ENCODE measurements at places on chromosomes 5 and 9.

DNA sequence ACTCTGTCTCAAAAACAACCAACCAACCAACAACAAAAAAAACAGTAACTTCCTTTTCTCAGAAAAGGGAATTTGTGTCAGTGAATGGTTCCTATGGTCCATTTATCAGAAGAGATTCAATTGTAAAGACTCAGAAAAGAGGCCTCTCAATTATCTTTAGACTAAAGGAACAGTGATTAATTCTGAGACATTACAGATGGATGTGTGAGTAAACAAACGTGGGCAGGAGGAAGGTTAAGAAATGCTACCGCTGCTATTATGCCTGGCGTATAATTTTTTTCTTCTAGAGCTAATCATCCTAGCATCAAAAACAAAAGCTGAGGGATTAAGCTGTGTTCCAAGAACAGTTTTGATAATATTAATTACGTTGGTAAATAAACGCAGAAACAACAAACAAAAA is 52.9 kb upstream of the JMY start:
- DNase-seq = no peak

- no peak for DNase-seq
Observed at GRCh38 chr5:53965459-53965858, 344.9 kb downstream of the ARL15 start.

- DNase-seq = no peak
Observed at GRCh38 chr5:3026099-3026498, 274.6 kb upstream of the IRX2 start.

DNA sequence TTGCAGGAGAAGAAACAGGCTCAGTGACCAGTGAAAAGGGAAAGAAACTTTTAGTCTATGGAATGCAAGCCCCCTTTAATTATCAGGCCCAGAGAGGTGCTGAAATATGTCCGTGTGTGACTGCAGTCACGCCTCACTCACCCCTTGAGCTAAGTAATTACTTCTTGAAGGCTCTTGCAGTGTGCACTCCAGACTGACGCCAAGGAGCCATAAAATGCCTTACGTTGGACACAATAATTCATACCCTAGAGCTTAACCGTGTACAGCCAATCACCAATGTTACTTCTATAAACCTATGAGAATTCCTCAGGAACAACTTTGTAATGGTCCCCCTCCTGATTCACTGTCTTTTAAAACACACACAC is 242.2 kb downstream of the SYK start:
- no peak for DNase-seq

DNA sequence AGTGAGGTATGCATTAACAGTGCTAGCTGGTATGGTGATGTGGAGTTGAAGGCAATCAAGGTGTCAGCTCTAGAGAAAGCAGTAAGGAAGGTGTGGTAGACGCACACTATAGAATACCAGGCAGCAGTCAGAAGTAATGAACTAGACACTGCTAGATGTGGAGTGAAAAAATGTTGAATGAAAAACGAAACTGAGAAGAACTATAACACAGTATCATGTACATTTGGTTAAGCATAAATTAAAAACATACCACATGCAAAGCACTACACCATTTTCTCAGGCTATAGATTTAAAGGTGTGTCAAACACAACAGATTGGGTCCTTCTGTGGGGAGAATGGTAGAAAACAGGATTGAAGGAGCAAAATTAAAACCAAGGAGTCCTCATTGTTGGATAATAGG is 15.4 kb downstream of the ZNF622 start:
- no peak for DNase-seq

DNA sequence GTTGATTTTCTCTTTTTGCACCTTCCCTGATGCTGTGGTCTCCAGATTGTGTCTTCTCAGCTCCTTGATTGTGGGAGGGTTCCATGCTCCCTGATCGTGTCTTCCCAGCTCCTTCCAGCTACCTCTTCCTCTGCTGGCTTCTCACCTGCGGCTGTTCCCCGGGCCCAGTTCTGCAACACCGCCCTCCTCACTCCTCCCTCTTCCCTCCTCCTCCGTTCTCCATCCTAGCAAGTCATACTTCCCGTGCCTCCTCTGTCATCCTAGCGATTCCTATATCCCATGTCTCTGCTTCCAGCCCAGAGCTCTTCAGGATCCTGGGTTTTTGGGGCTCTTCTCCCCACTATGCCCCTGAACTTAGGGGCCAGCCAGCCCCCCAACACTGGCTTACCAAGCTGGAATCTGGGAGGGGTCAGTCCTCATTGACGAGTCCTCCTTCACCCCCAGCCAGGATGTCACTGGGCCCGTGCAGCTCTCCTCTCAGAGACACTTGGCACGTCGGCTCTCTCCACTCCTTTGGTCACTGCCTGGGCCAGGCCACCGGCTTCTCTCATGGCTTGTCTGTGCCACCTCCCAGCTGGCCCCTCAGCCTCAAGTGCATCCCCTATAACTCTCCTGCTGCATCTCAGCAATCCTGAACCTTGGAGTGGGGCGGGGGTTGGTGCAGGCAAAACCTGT is 255.4 kb upstream of the MVB12B start:
- no peak for DNase-seq

- peak; percentile 8 for DNase-seq
Observed at GRCh38 chr9:112112941-112113681, 62.0 kb downstream of the SUSD1 start.

GRCh38 chr9:103707181-103707580 is 386.9 kb upstream of the SMC2 start:
- no peak for DNase-seq

- no peak for DNase-seq
Observed at GRCh38 chr9:126857261-126857960, 3.0 kb upstream of the ZBTB34 start.

GRCh38 chr5:158179271-158179670 is 320.3 kb upstream of the CLINT1 start:
- DNase-seq = no peak

GRCh38 chr9:91911657-91912056 is 38.4 kb downstream of the ROR2 start:
- DNase-seq = no peak

- no peak for DNase-seq
Observed at GRCh38 chr5:159241946-159242552, 21.0 kb upstream of the UBLCP1 start.

- peak; percentile 10 for DNase-seq
Observed at GRCh38 chr5:142357469-142358090, 32.8 kb upstream of the SPRY4 start.

- DNase-seq = no peak
Observed at GRCh38 chr5:109028608-109029299, 281.1 kb downstream of the FER start.

- DNase-seq = peak; percentile 69
Observed at GRCh38 chr5:150129813-150130492, 25.7 kb downstream of the PDGFRB start.

- DNase-seq = peak; percentile 62
Observed at GRCh38 chr9:68802525-68803015, 97.5 kb downstream of the PIP5K1B start.

DNA sequence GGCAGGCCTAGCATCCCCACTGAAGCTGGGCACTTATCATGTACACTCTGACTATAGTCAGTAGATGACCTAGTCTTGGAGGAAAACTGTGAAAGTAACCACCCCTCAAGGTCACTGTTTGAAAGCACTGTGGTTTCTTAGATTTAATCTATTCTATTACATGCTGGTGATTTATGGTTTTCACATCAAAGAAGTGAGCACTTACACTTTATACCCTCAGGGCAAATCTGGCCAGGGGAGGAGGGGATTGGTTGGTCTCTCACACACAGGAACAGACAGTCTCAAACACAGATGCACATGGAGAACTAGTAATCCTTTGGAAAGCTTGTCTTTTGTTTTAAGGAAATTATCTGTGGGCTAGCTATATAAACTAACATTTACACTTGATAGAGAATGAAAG is 17.9 kb upstream of the SPIN1 start:
- DNase-seq = no peak

DNA sequence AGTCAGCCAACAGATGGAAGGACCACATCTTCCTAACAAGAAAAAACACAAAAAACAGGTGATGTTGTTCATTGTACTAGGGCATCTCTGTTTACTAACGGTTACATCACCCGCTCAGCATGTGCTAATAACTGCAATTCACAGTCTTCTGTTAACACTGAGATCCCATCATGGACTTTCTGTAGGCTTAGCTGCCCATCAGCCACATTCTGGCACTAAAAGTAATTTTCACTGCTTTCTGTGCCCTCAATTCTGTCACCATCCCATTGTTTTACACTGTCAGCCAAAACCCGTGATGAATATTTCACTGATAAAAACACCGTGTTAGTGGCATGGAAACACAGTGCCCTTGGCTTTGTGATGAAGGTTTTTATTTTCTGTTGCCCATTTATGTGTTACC is 64.6 kb downstream of the CAST start:
- DNase-seq = no peak

DNA sequence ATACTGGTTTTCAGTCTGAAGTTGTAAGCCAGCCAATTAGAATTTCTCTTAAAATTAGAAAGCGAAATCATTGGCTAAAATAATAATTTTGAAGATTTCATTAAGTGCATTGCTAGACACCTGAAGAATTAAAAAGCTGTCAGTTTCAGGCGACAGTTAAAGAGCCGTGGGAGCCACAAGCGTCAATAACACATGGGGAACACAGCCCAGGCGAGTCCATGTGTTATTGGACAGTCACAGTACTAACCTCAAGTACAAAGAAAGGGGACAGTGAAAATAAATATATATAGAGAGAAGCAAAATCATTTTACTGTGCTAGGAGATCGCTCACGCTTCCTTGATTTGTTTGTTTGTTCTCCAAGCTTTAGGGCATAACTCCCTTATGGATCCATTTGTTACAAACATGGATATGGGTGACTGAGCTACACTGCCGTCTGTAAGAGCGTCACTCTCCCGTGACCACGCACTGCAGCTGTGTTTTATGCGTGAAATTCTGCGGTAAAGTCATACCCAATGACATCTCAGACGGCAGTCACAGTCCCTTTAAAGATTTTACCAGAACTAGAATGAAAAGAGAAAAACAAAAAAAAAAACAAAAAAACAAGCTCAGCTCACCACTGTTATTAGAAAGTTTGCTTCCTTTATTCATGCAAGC is 83.2 kb downstream of the USP20 start:
- no peak for DNase-seq

- DNase-seq = peak; percentile 64
Observed at GRCh38 chr5:42993516-42994245, 46.4 kb downstream of the ANXA2R start.

GRCh38 chr9:81776834-81777233 is 87.5 kb upstream of the TLE1 start:
- no peak for DNase-seq

- DNase-seq = peak; percentile 12
Observed at GRCh38 chr5:32942225-32942989, 231.3 kb downstream of the NPR3 start.

- DNase-seq = no peak
Observed at GRCh38 chr5:141781910-141782309, 96.3 kb downstream of the PCDH1 start.

- DNase-seq = no peak
Observed at GRCh38 chr5:93681432-93681831, 60.0 kb downstream of the POU5F2 start.

DNA sequence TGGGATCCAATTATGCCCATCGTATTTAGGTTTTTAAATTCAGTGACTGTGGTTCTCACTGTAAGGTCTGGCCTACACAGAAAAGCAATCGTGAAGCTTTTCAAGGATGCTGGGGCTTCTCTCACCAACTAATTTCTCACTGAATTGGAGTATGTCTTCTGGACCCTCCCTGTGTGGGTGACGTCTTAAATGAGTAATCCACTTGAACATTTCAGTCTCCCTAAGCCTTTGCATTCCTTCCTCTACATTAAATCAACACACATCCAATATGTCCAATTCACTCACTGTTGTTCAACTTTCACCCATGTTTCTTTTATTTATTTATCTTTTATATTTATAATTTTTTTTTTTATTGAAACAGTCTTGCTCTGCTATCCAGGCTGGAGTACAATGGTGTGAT is 12.5 kb upstream of the BTF3 start:
- no peak for DNase-seq

GRCh38 chr5:62783374-62784057 is 204.9 kb downstream of the LRRC70 start:
- DNase-seq = no peak

- DNase-seq = peak; percentile 91
Observed at GRCh38 chr9:36102742-36103495, 33.6 kb upstream of the GLIPR2 start.

- DNase-seq = no peak
Observed at GRCh38 chr9:75455444-75455921, 367.2 kb downstream of the OSTF1 start.
